ENCODE measurements at places on chromosomes 7 and 10.

DNA sequence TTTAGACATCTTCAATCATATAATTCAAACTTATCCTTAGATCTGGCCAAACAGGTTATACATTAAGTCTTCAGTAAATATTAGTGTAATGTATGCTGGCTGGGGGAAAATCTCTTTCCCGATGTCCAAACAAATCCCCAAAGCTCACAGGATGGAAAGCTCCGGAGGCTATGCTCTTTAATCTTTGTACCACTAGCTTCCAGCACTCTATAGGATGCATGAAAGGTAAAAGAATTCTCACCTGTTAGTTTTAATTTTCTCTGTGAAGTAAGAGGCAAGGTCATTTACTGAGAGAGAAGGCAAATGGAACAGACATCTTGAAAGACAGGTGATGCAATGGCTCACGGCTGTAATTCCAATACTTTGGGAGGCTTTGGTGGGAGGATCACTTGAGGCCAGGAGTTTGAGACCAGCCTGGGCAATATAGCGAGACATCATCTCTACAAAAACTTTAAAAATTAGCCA is 99.8 kb upstream of the KIF5B start:
- no peak for DNase-seq

DNA sequence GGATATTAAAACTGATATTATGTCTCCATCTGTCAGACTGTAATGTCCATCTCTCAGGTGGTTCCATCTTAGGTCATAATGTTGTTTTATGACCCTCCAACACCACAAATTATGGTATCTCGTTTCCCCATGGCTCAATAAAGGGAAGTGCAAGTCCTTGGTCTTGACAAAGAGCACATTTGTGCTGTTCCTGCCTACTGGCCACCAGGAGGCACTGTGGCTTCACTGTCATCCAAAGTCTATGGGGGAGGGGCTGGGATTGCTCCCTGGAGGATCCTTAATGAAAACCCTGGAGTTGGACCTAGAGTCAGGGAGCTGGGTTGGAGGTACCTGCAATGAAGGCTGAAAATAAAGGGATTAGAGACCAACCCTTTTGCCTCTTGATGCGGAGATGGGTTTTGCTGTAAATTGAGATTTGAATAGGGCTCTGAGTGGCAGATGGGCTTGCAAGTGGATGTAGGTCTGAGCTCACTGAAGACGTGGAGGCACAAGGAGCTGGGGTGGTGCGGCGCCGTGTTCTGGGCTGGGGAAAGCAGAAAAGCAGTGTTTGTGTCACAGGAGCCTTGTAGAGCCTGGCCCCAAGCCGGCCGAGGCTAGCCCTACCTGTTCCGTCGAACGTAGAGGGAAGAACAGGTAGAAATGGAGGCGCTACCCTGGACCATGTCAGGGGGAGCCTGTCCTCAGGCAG is 180.5 kb upstream of the PRSS58 start:
- DNase-seq = peak; percentile 9

- no peak for DNase-seq
Measured at GRCh38 chr7:134287916-134288659, 28.6 kb downstream of the SLC35B4 start.

DNA sequence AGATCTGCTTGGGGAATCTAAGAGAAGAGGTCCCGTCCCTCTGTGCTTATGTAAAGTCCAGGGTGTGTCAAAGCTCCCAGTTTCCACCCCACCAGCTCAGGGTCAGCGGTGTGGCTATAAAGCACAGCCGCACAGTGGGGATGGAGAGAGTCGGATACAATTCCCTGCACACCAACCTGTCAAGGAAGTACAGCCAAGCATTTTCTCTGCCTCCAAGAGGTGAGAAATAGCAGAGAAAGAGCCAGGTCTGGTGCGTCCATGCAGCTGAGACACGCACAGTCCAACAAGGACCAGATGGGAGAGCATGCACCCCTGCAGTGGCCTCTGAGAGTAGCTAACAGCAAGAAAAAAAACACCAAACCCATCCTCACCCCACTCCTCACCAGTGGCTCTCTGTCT is 61.3 kb upstream of the WAC start:
- no peak for DNase-seq

DNA sequence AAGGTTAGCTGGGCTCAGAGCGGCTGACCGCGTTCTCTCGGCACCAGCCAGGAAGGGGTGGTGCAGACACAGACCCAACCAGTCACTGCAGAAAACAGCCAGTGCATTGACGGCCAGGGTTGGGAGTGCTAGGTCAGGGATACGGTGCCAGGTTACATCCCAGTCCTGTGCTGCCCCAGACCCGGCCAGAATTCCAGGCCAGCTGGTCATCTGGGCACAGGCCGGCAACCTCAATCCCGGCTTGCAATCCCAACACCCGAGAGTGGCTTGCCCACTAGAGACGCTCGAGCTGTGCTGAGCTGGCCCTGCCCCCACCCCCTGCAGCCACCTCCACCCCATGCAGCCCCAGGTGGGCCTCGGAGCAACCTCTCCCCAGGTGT is 3.8 kb downstream of the PRAP1 start:
- no peak for DNase-seq

- DNase-seq = peak; percentile 99
Measured at GRCh38 chr7:101882595-101883564, 65.5 kb downstream of the CUX1 start.

DNA sequence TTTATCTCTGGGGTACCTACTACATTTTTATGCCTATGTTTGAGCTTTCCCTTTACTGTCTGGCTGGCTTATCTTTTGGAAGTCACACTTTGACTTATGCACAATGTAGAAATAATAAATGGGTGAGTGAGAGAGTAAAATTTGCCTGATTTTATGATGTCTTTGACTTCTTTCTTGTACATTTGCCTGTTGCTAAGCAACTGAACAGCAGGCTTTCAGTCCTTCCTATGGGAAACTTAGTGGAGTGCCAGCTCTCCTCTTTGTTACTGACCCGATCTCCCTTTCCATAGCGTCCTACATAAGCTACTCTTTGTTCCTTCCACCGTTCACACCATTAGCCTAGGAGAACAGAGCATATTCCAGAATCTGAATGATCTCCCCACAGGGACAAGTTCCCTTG is 4.2 kb downstream of the TAS2R60 start:
- DNase-seq = no peak

DNA sequence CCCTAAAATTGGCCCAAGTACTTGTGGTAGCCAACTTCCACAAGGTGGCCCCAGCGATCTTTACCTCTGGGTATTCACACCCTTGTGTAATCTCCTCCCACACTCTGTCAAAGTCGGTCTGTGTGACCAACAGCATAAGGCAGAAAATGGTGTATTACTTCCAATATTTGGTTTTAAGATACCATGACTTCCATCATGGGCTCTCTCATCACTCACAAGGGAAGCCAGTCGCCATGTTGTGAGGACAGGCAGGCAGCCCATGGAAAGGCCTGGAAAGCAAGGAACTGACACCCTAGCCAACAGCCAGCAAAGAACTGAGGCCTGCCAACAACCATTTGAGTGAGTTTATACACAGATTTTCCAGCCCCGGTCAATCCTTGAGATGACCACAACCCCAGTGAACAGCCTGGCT is 91.0 kb upstream of the KMT2E start:
- DNase-seq = peak; percentile 94

GRCh38 chr7:140625908-140626868 is 14.4 kb downstream of the DENND2A start:
- peak; percentile 32 for DNase-seq

DNA sequence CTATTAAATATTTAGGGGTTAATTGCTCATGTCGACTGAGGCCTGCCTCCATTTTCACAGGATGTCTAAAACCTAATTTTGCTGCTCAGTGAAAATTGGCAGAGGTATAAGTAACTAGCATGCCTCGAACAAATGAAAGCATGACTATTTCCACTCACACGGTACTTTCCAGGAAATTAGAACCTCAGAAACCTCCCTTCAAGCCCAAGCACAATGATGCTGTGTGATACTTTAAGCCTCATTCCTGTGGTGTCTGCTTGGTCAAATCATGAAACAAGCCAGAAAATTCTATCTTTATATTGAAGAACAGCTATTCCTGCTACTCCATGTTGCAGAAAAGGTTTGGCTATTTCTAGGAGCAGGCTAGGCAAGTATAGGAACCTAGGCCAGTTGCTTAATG is 203.0 kb downstream of the SORCS3 start:
- DNase-seq = no peak

- DNase-seq = peak; percentile 48
Measured at GRCh38 chr7:125670926-125671572, 741.4 kb upstream of the POT1 start.

DNA sequence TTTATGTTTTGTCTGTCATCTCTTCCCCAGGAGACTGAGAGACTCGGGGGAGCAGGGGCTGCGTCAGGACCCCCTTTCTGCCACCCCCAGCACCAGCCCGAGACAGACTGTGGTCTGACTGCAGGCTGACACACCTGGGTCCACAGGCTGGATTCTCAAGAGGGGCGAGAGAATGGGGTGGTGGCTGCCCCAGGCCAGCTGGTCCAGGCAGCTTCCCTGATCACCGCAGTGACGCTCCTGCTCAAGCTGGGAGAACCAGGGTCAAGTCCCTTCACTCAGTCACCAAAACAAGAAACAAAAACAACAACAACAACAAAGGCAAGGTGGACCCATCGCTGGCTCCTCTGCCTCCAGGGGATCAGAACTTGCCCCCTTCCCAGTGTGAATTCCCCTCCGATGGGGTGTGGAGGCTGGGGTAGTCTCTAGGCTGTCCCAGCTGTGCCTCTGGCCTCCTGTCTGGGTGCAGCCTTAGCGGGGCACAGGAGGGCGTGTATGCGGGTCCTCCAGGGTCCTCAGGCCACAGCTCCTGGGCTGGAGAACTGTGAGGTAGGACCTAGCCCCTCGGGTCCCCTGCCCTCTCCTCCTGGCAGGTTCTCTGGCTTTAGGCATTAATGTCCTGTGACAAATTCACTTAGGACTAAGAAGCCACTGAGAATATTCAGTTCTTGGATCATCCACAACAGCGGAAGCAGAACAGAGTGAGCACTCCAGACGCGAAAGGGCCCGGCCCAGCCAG is 40.6 kb downstream of the PRKAG2 start:
- no peak for DNase-seq

DNA sequence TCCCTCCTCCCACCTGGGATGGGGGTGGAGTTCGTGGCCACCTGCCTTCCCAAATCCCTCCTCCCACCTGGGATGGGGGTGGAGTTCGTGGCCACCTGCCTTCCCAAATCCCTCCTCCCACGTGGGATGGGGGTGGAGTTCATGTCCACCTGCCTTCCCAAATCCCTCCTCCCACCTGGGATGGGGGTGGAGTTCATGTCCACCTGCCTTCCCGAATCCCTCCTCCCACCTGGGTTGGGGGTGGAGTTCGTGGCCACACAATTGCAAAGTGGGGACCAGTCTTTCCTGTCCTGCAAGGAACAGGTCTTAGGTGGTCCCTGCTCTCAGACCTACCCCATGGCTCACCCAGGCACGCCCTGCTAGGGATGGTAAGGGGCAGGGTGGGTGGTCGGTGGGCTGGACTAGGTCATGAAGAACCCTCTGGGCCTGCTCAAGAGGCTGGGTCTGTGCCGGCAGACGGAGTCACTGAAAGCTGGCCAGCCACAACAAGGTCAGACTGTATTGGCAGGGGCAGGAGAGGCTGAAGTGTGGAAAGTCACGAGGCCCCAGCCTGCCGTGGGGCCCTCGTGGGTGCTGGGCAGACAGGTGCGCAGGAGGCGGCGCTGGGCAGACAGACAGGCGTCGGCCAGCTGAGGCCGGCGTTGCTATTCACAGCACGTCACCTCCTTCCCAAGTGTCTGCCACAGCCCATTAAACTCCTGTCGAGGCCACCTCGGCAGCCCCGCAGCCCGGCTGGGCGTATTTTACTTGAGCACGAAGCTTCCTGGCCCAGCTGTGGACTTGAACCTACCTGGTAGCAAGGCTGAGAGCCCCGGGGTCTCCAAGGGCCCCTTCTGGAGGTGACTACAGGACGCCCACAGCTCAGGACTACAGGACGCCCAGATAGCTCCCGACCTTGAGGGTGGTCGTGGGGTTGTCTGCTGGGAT is 4.1 kb downstream of the KNDC1 start:
- no peak for DNase-seq

DNA sequence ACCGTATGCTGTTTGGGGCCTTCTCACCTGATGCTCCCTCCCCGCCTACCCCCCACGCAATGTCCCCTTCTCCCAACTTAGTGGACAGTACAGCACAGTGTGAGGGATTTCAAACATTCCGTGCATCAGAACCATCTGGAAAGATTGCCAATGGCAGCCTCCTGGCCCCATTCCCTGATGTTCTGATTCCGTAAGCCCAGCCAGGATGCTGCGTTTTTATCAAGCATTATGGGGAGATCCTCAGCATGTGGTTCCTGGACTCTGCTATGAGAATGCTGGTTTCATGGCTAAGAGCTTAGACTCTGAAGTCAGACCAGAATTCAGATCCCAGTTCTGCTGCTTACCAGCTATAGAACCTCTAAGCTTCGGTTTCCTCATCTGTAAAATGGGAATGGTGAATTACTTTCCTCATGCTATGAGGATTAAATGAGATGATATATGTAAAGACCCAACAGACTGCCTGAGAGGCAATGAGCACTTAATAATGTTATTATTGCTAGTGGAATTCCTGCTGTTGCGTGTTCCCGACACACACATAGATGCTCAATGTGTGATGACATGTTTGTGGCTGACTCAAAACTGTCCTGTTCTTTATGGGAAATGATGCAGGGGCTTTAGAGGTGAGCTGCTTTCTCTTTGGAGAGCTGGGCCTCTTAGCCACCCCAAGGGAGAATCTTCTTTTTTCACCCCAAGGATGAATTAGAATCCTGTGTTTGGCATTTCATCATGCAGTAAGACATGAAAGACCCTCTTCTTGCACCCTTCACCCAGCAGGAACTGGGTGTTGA is 60.8 kb upstream of the SMNDC1 start:
- no peak for DNase-seq

- no peak for DNase-seq
Measured at GRCh38 chr10:100939763-100940344, 27.1 kb downstream of the SLF2 start.

- DNase-seq = no peak
Measured at GRCh38 chr10:651692-652091, 37.8 kb downstream of the DIP2C start.

GRCh38 chr7:127809261-127809702 is 157.3 kb downstream of the SND1 start:
- DNase-seq = no peak

DNA sequence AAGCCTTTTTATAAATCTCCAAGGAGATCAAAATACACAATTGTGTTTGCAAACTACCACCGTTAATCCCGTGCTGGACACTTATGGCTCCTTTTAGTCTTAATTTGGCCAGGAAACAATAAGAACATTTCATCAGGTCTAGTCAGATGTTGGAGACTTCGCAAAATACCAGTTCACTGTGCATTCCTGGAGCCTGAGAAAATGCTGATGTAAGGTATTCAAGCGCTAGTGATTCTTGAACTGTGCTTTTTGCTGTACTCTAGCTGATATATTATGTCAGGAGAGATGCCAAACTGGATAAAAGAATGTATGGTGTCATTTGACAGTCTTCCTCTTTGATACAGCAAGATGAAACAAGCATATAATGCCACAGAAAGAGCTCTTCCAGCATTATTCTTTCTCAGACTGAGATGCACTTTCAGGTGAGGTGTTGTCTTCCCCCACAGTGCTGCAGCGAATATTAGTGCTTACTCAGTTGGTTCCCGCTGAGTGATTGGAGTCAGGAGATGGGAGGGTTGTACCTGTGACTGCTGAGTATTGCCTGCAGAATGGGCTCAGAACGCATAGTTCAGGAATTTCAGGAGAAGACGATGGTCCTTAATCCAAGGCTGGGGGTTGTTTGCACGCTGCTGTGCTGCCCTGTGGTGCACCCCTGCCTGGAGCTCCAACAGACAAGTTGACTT is 59.2 kb downstream of the OGDH start:
- DNase-seq = peak; percentile 20

All from dermis microvascular lymphatic vessel endothelial cell (primary cell).